ENCODE measurements at places on chromosomes 11 and 22.
A peak's percentile ranks its signal among the peaks of the same experiment; 100 is the strongest.

GRCh38 chr11:127118811-127119210, 118.2 kb upstream of the KIRREL3 start:
- no peak for DNase-seq

GRCh38 chr11:96748639-96749370, 359.0 kb downstream of the JRKL start:
- no peak for DNase-seq

- peak; percentile 64 for DNase-seq
Observed at GRCh38 chr11:102451681-102452460, 694 bp downstream of the TMEM123 start.

DNA sequence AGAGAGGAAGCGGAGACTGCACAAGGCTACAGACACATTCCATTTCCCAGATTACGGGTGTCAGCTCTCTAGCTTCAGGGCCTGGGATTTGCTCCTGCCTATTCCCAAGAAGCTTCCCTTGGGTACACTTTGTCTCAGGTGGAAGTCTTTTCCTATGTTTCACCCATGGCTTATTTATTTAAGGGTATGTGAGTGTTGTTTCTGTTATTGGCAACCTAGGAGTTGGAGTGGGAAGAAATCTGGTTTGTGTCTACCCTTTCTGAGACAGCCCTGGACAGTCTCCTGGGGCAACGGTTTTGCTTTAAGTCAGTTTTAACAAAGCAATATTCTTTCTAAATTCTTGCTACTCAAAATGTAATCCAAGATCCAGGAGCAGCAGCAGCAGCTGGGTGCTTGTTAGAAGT, 127.0 kb downstream of the MICAL2 start:
- no peak for DNase-seq

DNA sequence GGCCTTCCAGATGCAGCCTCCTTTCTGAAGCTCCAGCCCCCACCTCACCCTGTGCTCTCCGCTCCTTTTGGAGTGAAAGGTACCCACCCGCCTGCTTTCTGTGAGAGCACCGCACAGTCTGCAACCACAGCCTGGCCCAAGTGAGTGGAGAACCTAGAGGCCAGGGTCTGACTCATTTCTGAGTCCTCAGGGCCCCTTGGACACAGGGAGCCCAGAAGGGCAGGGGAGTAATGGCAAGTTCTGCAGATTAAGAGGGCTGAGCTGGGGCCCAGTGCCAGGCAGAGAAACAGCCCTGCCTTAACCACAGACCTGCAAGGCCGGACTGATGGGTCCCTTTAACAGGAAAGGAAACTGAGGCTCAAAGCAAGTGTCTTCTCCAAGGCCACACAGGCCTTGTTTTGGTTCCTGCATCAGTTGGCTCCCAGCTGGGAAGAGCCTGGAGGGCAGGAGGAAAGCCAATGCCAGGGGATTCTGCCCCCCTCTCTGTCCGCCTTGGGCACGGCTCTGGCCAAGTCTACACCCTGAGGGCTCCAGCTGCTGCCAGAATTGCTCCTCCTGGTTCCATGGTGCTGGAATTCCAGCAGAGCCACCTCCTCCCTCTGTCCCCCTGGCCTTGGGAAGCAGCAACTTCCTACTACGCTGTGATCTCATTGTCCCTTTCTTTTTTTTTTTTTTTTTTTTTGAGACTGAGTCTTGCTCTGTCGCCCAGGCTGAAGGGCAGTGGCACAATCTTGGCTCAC, 55.1 kb downstream of the CYTH4 start:
- DNase-seq: no peak

GRCh38 chr22:36480941-36481392, 473 bp downstream of the TXN2 start:
- no peak for DNase-seq

- DNase-seq: no peak
Observed at GRCh38 chr22:50261615-50262459, at the start of gene MAPK12. Gene MAPK12 (minus strand): TSS chr22:50261683. CDS start chr22:50261509, 174 bp downstream.

- no peak for DNase-seq
Observed at GRCh38 chr22:20508815-20509271, 1.4 kb downstream of the MED15 start.

DNA sequence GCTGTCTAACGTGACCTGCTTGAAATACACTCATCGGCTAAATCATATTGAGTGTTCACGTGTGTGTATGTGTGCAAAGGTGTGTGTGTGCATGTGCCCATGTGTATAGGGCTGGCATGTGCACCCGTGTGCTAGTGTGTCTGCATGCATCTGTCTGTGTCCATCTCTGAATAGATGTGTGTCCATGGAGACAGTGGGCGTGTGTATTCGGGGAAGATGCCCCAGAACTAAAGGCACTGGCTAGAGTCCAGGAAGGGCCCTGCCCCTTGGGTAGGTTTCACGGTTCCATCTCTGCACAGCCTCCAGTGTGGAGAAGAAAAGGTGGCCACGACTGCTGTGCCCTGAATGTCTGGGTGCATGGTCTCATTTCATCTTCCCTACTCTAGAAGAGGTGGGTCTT, 220.3 kb downstream of the MN1 start:
- no peak for DNase-seq

DNA sequence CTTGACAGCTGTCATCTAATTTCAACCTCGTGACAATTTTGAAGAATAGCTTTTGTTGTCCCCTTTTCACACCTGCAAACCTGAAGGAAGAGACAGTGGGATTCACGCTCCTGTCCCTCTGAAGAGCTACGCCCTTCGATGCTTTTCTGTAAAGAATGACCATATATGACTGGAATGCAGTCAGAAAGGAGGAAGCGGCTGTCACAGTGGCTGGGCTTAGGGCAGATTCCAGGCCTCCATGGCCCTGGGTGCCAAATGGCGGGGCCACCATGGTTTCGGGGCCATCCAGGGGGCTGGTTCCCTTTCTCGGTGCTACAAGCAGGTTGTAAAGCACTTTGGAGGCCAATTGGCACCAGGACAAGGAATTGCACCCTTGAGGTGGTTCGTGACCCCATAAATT, 22.2 kb upstream of the FGF19 start:
- DNase-seq: no peak

GRCh38 chr11:26326793-26327400, 5.0 kb upstream of the ANO3 start:
- no peak for DNase-seq

- DNase-seq: no peak
Observed at GRCh38 chr11:23519194-23519593, 658.9 kb upstream of the CCDC179 start.

DNA sequence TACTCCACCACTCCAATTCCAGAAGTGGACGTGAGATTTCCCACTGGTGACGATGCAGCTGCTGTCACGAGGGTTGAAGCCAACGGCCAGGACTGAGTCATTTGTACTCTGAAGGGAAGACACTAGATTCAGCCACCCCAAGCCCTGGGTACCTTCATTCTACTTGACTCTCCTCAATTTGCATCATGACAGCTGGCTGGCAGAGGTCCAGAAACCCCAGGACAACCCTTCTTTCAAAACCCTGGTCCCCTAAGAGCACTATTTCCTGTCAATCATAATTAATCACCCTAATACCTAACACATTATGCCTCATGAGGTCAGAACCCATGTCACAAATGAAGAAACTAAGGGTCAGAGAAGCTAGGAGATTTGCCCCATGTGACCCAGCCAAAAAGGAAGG, 4.9 kb downstream of the EML3 start:
- no peak for DNase-seq

- no peak for DNase-seq
Observed at GRCh38 chr22:24128631-24129262, 52.5 kb upstream of the SUSD2 start.

- no peak for DNase-seq
Observed at GRCh38 chr11:109338131-109338530, 83.9 kb upstream of the C11orf87 start.

- DNase-seq: no peak
Observed at GRCh38 chr11:69284081-69284511, 9.9 kb upstream of the MYEOV start.

GRCh38 chr11:15935373-15935772, 421.0 kb downstream of the SOX6 start:
- no peak for DNase-seq

GRCh38 chr22:46214149-46214548, 35.9 kb downstream of the CDPF1 start:
- no peak for DNase-seq

- no peak for DNase-seq
Observed at GRCh38 chr22:22187299-22187698, 57.3 kb upstream of the VPREB1 start.

DNA sequence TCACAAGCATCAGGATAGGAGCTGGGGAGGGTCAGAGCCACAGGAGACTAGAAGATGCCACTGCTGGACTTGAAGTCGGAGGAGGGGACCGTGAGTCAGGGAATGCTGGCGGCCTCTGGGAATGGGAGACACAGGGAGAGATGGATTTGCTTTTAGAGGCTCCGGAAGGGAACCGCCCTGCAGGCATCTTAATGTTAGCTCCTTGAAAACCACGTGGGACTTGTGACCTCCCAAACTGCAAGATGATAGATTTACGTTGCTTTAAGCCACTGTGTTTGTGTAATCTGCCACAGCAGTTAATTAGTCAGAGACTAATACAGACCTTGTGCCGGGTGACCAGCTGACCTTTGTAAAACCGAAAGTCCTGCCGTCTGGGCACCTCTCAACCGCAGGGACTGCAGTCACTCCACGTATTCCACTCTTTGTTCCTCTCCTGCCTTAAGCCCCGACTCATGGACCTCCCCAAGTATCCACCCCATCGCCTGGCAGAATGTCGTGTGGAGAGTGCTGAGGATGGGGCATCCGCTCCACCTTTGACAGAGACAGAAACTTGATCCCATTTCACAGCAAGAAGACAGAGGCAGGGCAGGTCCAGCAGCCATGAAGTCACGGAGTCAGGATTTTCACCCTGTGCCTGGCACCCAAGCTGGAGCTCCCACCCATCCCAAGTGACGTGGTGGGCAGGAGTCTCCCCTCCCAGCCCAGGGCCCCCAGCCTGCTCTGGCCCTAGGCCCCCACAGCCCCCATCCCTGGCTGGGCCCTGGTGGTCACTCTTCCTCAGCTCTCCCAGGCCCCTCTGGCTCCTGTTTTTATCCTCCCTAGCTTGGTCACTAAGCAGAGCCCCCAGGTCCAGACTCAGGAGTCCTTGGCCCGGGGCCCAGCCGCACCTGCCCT, 19.4 kb upstream of the CTSD start:
- DNase-seq: no peak

GRCh38 chr11:57440744-57441414, 14.0 kb upstream of the SLC43A3 start:
- no peak for DNase-seq

GRCh38 chr22:30471616-30472318, at the start of gene SEC14L3:
Gene SEC14L3 (minus strand): TSS chr22:30472017. CDS start chr22:30471958, 59 bp downstream.
- no peak for DNase-seq

GRCh38 chr11:124143034-124143433, 27.8 kb downstream of the VWA5A start:
- DNase-seq: no peak

DNA sequence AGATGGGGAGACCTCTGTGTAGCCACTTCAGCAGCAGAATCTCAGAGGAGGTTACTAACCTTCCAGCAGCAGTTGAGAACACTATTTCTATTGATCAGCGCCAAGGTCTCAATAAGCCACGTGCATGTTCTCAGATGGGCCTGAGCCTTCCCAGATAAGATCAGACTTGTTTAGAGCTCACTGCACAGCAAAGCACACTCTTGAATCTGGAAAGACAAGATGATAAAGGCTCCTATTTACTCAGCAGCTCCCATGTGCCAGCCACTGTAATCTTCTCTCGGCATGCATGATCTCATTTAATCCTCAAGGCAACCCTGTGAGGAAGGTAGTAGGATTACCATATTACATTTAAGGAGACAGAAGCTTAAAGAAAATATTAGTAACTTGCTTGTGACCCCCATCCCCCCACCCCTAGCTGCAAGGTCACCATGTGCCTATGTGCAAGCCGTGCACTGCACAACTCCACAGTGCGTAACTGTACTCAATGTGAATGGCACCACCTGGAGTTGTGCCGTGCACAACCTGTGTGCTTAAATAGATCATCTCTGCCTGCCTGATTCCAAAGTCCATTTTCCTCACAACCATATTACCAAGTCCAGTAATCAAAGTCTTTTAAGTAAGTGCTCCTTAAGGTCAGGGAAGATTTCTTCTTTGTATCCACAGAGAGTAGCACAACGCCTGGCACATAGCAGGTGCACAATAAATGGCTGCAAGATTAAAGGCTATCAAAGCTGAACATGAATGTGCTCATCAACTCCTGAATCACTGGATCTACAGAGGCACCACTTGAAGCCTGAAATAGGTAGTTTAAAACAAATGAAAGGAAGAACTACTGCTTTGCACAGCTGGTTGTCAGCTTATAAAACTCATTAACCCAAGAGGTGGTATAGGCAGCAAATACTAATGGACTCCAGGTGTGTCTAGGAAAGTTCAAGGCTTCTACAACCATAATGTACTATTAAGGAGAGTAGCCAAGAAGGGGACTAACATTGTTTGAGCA, 293.8 kb downstream of the BUD13 start:
- DNase-seq: no peak

DNA sequence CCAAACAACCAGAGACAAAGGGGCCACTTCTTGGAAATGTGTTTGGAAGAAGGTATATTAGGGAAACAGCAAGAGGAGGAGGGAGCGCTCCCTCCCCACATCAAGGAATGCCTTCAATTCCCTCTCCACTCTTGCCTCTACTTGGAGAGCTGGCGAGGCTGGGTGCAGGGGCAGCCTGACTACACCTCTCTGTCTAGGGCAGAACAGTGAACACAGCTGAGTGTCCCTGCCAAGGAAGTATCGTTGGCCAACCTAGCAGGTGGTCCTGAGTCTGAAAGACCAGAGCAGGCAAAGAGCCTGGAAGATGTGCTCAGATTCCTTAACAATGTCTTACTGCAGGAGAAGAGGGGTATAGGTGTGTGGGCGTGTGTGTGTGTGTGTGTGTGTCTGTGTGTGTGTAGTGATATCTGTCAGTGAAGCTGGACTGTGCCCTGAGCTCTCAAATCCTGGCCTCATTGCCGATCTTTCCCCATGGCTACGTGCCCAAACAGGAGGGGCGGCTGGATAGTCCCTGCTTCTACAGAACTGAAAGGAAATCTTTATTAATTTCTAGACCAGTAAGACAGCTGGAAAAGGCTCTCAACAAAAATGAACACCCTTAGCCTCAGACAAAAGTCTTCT, 46.8 kb downstream of the PAMR1 start:
- DNase-seq: no peak

DNA sequence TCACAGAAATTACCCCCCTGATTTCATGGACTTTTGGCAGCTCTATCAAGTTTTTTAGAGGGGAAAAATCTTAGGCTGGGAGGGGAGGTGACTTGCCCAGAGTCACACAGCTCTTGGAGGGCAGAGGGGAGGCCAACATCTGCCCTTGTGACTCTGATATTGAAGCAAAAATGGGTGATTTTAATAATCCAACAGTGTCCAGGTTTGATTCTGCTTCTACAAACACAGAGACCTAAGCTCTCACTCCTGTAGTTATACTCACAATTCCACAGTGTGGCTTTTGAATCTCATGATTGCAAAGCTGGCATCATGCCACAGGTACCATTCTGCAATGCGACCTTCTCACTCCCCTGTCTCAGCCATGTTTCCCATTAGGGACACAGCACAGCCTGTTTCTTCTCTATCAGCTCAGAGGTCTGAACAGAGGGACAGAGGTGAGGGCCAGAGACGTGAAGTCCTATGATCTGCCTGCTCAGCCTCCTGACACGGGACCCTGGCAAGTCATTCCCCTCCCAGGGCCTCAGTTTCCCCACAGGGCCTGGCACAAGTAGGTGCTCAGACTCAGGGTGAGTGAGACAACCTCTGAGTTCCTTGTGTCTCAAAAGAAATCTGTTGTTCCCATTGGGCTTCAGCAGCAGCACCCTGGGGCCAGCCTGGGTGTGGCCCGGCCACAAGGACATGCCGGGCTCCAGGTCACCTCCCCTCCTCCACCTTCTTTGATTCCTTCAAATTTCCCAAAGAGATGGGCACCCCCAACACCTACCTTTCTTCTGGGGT, 766 bp downstream of the APOL2 start:
- no peak for DNase-seq

- DNase-seq: no peak
Observed at GRCh38 chr11:23573429-23573828, 713.2 kb upstream of the CCDC179 start.
